ENCODE measurements at places on chromosomes 12 and 14. TPM values are rescaled to one million over a fixed set of nuclear protein-coding genes. Genes with fewer than 3 reads are reported as not detected.

DEGS2 gene
- total RNA-seq, result not detected

EXOC3L4 gene
- not detected for total RNA-seq

RTL1 gene
- not detected for total RNA-seq

PDE3A gene
- not detected for total RNA-seq

CLEC4C gene
- total RNA-seq, result not detected

YARS2 gene
- 20.5 TPM for total RNA-seq

SAMD15 gene
- not detected for total RNA-seq

MLH3 gene
- total RNA-seq, result 20.2 TPM

COL2A1 gene
- not detected for total RNA-seq

TMEM117 gene
- total RNA-seq, result 1.1 TPM

AICDA gene
- total RNA-seq, result 0.17 TPM

MYO1H gene
- not detected for total RNA-seq

HSPB8 gene
- not detected for total RNA-seq

ACSM4 gene
- not detected for total RNA-seq

ABCC9 gene
- total RNA-seq, result not detected

CLEC12A gene
- total RNA-seq, result 1.7 TPM

HOXC4 gene
- 0.42 TPM for total RNA-seq

All from T-helper 1 cell treated with Interleukin-12 subunit alpha and Interleukin-12 subunit beta and Interleukin-4 antibody, amounts not matched to agents 30 ng/mL and 1 ng/mL, for 36 hours (primary cell).